ENCODE measurements at places on chromosomes 3 and 15.

DNA sequence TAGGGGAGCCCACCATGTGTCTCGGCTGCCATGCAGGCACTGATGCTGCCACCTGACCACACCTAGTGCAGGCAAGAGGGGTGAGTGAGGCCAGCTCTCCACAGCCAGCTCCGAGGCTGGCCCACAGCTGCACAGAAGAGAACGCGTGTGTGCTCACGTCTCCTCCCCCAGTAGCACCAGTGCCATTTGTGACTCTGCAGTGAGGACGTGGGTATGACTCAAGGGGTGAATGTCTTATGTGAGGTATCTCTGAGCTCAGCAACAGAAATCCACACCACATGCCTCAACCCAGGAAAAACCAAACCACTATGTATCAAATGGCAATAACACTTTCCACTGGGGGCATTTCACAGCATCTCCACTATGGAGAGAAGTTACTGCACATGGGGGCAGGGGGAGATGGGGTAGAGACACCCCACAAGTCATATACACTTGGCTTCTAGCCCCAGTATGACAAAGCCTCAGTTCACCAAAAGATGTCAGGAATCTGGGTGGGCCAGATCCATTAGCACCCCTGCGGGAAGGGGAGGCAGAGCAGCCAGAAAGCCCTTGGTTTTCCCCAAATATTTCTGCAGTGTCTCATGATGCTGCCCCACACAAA is 87.6 kb downstream of the LRIG1 start:
- no peak for DNase-seq

DNA sequence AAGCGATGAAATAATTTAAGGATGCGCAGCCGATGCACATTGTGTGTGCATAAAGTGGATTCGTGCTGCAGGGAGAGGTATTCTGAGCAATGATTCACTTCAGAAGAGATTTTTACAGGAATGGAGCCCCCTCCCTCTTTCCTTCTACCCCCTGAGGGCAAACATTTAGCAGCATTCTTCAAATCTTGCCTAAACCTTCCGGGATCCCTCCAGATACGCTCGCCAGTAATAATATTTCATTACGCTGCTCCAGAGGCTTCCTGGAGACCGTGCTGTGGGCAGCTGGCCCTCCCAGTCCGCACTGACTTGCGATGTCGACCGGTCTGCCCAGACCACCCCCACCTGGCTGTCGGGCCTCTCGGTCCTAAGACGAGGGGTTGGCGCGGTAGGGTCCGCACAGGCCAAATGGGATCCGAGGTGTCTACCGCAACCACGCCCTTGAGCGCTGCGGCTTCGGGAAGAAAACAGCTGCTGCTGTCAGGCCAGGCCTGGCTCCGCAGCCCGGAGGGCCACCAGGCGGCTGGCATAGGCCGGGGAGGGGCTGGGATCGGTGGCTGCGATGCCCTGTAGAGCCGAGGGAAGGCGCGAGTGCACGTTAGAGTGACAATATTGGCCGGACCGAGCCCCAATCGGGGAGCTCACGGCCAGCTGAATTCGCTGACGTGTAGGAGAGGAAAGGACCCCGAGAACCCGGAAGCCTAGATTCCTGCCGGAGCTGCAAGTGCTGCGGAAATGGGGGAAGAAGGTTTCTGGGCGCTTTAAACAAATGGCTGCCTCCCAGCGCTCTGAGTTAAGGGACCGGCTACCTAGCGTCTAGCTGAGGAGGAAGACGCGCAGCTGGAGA is 14.3 kb downstream of the ZIC4 start:
- no peak for DNase-seq

DNA sequence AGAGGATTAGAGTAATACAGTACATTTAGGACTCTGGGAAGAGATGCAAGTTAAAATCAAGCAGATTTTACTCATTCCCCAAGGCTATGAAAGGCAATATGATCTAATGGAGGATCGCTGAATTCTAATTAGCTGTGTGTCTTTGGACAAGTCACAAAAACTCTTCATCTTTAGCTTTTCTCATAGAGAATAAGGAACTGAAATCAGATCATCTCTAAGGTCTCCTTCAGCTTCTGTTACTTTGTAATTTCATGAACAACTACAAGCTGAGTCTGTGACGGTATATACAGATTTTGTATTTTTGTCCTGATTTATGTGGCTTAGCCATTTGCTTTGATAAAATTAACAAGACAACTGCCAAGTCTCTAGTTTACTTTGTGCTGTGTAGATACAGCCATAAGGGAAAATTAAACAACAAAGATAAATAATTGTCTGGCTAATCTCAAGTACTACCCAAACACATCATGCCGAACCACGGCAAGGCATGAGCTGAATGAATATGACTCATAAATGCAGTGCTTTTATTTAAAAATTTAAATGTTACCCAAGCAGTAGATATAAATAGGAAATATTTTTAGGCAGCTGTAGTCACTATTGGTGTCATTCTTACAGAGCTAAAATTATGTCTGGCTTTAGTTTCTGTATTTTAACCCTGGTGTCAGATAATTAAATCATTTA is 81.5 kb downstream of the GAP43 start:
- DNase-seq, result no peak

GRCh38 chr15:24878153-24878552 is 76.6 kb upstream of the SNRPN start:
- no peak for DNase-seq

GRCh38 chr3:114674036-114674435 is 380.2 kb downstream of the TIGIT start:
- DNase-seq, result no peak

GRCh38 chr3:71052716-71053115 is 530.8 kb downstream of the FOXP1 start:
- no peak for DNase-seq

GRCh38 chr15:60626051-60626450 is 147.1 kb upstream of the ICE2 start:
- no peak for DNase-seq

- no peak for DNase-seq
These were observed 976 bp upstream of the ABTB1 start for GRCh38 chr3:127671523-127672428.

DNA sequence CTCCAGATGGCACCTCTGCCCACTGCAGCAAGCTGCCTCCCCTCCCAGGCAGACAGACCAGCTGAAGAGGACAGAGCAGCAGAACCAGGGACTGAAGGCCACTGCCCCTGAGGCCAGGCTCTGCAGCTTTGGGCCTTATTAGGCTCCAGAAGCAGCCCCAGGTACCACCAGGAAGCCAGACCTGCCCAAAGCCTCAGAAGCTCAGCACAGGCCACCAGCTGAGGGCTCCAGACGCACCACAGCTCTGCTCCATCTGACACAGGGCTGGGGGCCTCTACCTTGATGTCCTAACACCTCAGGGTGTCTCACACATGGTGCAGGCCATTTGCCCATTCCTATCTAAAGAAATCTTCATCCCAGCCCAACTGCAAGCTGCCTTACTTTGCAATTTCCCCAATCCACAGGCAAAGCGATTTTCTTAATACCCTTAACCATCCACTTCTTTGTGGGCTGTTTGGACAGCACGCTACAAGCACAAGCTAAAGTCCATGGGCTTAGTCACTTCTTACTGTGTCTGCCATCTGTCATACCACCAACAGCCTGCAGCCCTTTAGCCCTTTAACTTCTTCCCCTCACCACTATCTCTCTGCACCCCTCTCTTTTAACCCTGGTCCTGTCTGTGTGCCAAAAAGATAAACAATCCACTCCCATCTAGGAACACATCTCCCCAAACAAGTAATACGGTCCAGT is 112.1 kb downstream of the IQSEC1 start:
- no peak for DNase-seq

DNA sequence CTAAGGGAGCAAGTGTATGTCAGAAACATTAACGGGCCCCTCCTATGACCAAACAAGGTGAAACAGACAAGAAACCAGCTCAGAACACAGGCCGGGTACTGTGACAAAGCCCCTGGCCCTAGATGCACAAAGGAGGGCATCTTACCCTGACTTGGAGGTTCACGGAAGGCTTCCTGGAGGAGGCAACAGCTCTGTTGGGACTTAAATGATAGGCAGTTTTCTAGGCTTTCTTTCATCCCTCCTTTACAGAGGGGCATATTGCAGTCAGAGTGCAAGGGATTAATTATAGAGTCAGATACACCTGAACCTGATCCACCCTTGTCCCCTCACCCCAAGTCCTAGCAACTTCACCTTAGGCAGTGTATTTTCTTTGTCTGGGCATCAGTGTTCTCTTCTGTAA is 8.4 kb downstream of the EPHB3 start:
- DNase-seq, result no peak

Measured in NCI-H1417 treated with DMSO at 0.1 percent for 48 hours (cell line).